ENCODE measurements at places on chromosomes 12 and 14.

GRCh38 chr12:49491823-49492222, 47.0 kb upstream of the KCNH3 start:
- no peak for DNase-seq

DNA sequence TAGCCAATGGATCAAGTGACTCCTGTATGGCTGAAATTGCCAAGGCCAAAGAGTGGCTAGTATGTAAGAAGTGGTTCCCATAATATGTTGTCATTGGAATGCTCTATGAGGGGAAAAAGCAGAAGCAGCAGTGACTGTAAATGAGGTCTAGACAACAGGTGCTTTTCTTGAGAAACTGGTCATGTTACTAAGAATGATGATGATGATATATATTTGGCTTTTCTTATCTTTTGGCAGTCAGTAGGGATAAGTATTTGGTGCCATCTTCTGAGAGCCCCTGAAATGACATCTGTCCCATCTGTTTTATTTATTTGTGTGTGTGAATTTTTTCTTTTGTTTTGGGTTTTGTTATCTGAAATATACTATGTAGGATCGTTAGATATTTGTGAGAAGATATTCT, 141.7 kb downstream of the SYT1 start:
- DNase-seq = no peak

- DNase-seq = peak; percentile 42
Measured at GRCh38 chr12:51863933-51864832, 15.7 kb upstream of the FIGNL2 start.

GRCh38 chr14:34501004-34501580, 38.4 kb downstream of the EAPP start:
- DNase-seq = no peak

- DNase-seq = no peak
Measured at GRCh38 chr12:32139064-32139421, 32.4 kb downstream of the BICD1 start.

DNA sequence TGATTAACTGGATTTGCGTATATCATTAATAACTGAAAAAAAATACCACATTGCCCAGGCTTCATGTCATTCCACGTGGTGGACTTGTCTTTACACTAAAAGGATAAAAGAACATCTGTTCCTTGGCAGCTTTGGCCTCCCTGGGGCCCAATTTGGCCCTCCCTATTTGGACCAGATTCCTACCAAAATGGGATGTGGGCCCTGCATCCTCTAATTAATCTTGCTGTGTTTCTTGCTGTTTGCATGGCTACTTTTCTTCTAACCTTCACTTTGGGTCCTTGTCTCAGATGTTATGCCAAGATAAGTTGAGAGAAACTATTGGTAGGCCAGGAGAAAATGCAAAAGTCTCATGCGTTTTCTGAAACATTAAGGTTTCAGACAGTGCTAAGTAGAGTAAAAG, 57.5 kb downstream of the PTHLH start:
- DNase-seq = no peak

DNA sequence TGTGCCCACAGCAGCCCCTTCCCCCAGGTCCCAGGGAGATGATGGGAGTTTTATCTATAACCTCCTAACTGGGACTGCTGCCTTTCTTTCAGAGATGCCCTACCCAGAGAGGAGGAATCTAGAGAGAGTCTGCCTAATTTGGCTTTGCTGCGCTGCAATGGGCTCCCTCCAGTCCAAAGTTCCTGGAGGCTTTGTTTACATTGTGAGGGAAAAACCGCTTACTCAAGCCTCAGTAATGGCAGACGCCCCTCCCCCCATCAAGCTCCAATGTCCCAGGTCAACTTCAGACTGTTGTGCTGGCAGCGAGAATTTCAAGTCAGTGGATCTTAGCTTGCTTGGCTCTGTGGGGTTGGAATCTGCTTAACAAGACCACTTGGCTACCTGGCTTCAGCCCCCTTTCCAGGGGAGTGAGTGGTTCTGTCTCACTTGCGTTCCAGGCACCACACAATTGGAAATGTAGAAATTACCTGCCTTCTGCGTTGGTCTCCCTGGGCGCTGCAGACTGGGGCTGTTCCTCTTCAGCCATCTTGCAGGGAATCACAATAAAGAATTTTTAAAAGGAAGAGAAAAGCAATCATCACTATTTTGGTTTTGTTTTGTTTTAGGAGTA, 262.5 kb downstream of the FOXG1 start:
- no peak for DNase-seq

All from activated naive CD4-positive, alpha-beta T cell treated with anti-CD3 and anti-CD28 coated beads, Interleukin-2, amount 50 U/mL, for 72 hours (primary cell).